ENCODE measurements at places on chromosomes 12 and 14.

GRCh38 chr14:96698960-96699539, 98.1 kb upstream of the VRK1 start:
- DNase-seq = no peak

- no peak for DNase-seq
Measured at GRCh38 chr14:59918824-59919569, 947 bp upstream of the LRRC9 start.

- no peak for DNase-seq
Measured at GRCh38 chr12:53082637-53083175, 3.5 kb upstream of the SPRYD3 start.

GRCh38 chr12:106722837-106723236, 51.6 kb upstream of the RIC8B start:
- no peak for DNase-seq

DNA sequence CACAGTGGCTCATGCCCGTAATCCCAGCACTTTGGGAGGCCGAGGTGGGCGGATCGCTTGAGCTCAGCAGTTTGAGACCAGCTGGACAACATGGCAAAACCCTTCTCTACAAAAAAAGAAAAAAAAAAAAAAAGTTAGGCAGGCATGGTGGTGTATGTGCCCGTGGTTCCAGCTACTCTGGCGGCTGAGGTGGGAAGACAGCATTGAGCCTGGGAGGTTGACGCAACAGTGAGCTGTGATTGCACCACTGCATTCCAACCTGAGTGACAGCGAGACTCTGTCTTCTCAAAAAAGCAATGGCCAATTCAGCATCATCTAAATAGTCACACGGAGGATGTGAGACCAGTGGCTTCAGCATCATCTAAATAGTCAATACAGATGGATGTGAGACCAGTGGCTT, 10.4 kb upstream of the SAMD4A start:
- no peak for DNase-seq

DNA sequence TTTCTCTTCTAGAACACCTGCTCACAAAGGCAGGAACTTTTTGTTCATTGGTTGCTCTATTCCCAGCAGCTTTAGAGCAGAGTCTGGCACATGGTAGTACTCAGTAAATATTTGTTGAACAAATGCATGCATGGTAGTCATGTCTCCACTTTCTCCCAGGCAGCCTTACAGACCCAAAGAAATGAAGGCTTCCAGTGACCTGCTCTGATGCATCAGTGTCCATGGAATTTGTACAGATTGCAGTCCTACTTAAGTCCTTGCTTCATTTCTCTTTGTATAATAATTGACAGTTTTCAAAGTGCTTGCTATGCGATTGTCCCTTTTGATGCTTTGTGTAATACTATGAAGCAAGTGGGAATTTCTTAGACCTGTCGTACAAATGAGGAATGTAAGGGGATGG, 119.6 kb downstream of the DERA start:
- DNase-seq = no peak

- no peak for DNase-seq
Measured at GRCh38 chr14:26866721-26867120, 268.9 kb upstream of the NOVA1 start.

DNA sequence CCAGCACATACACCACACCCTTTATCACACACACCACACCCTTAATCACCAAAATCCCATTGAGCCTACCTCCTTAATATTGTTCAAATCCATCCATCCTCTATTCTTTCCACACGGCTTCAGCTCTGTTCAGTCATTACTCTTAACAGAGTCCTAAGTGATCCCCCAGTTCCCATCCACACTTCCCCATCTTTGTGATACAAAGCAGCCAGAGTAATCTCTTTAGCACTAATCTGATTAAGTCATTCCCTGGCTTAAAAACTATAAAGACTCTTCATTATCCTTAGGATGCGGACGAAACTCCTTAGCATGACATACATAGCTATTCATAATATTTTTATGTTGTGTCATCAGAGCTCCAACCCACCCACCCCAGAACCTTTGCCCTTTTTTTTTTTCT, 14.7 kb upstream of the MFAP5 start:
- no peak for DNase-seq

DNA sequence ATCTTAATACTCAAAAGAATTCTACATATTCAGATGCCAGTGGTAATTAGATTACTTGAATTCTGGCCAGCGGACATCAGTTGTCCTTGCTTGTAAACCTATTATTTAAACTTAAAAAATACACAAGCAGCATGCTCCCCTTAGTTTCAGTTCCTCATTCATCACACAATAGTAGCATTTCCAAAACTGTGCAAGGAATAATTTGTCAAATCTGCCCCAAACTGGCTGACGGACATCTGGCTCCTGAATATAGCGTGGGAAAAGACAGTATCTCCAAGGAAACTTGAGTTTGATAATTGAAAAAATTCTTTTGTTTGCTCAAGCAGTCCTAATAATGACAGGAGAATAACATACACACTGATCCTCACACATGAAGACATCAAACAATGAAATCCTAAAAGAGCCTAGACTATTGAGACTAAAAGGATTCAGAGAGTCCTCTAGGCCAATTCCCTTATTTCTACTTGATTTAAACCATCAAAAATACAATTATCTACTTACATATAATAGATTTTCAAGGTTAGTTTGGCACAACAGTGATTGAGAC, 90.4 kb downstream of the KIF21A start:
- DNase-seq = no peak

DNA sequence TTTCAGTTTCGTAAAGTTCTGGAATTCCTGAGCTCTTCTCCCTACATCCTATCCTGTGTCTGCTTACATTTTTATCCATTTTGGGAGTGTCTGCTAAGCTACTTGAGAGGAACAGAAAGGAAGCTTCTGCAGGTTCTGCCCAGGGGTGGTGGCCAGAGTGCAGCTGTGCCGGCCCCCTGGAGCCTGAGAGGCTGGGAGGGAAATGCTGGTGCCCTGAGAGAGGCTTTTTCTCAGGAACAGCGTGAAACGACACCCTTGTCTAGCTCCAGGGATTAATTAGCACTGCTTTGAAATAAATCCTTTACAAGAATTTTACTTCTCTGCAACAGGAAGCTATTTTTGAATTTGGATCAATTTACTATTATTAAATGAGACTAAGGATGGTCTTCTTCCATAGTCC, 165.4 kb downstream of the SLC15A5 start:
- no peak for DNase-seq

- no peak for DNase-seq
Measured at GRCh38 chr12:58588770-58589169, 331.5 kb downstream of the LRIG3 start.

GRCh38 chr12:26870491-26871419, 37.8 kb upstream of the ITPR2 start:
- DNase-seq = no peak

GRCh38 chr14:50230701-50231474, 490 bp downstream of the SOS2 start:
- DNase-seq = peak; percentile 80

- DNase-seq = no peak
Measured at GRCh38 chr14:29717901-29718300, 209.7 kb downstream of the PRKD1 start.

DNA sequence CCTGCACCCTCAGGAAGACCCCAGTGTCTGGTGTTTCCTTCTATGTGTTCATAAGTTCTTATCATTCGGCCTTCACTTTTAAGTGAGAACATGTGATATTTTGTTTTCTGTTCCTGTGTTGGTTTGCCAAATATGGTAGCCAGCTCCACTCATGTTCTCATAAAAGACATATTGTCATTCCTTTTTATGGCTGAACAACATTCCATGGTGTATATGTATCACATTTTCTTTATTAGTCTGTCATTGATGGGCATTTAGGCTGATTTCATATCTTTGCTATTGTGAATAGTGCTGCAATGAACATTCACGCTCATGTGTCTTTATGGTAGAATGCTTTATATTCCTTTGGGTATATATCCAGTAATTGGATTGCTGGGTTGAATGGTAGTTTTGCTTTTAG, 645.1 kb downstream of the SLC16A7 start:
- no peak for DNase-seq

DNA sequence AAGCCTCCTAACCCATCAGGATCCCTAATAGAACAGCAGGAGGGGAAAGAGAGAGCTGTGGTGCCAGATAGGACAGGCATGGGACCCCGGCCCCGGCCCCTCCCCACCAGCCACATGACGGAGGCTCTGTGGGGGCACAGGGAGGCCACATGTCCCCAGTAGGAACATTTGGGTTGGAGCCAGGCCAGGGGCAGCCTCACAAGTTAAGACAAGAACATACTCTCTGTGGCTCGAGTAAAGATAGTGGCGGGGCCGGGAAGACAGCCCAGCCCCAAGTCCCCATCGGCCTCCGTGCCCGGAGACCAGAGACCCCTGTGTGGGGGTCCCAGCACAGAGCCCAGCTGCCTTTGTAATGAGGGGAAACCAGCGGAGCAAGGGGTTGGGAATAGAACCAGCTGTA, 78.6 kb upstream of the GALNT9 start:
- DNase-seq = no peak

DNA sequence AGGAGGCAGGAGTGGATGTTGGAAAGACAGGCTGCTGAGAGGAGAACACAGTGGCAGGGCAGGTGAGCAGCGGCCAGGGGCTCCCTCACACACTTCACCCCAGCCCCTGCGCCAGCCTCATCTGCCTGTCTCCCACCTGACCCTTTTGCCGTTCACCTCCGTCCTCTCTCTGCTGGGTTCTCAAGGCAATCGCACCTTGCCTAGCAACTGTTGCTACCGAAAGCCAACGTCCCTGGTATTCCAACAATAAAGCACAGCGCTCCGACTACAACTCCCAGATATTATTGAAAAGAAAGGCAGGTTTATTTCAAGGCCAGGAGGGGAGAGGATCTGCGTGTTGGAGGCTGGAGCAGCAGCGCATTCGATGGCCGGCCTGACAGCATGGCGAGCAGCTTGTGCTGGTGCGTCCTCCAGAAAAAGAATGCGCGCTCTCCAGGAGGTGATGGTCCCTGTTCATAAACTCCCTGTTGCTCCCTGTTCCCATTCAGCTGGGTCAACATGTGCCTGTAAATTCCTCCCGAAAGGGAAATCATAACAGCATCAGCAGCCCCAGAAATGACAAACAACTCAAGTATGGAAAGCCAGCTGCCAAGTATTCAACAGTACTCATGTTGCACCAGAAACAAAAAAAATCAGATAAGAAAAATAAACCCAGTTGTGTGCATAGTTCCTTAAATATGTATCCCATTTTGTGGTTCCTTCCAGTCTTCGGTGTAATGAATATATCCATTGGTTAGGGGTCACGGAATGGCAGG, 153.0 kb upstream of the DIO3 start:
- no peak for DNase-seq

DNA sequence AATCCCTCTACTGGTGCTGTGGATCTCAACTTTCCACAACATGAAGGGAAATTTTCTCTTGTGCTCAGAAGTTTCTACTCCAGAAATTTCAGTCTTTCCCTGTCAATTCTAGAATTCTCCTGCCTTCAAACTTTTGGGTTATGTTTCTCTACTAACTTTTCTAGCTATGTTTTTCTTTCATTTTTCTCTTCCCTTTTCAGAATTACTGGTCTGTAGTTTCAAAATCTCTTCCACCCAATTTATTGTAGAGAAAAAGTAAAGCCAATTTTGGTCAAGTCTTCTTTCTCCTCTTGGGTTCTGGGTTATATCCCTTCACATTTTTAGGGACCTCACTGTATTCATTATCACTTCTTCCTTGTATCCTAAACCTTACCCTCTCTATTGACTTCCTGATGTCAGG, 18.9 kb downstream of the CNTN1 start:
- DNase-seq = no peak

GRCh38 chr14:76917158-76917596, 91.0 kb downstream of the LRRC74A start:
- DNase-seq = no peak

- DNase-seq = no peak
Measured at GRCh38 chr14:87233266-87233665, 759.7 kb downstream of the GALC start.

DNA sequence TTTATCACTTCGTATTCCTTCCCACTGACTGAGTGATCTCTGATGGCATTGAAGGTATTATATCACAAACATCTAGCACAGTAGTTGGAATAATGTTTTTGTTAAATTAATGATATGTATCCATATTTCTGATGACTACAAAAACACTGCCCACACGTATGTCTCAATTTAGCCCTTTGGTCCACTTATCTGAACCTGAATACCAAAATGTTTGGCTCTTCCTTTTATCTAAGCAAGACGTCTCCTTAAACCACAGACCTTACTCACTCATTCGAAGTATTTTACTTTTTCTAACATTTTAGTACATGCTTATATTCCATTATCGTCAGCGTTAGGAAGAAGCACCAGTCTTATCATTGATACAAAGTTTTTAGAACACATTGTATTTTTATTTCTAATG, 126.4 kb downstream of the PIK3C2G start:
- no peak for DNase-seq

GRCh38 chr14:24135584-24135833, 485 bp upstream of the PSME1 start:
- DNase-seq = no peak
